ENCODE measurements at places on chromosomes 16 and 17. TPM values are rescaled to one million over a fixed set of nuclear protein-coding genes. Genes with fewer than 3 reads are reported as not detected.
A peak's percentile ranks its signal among the peaks of the same experiment; 100 is the strongest.

DNA sequence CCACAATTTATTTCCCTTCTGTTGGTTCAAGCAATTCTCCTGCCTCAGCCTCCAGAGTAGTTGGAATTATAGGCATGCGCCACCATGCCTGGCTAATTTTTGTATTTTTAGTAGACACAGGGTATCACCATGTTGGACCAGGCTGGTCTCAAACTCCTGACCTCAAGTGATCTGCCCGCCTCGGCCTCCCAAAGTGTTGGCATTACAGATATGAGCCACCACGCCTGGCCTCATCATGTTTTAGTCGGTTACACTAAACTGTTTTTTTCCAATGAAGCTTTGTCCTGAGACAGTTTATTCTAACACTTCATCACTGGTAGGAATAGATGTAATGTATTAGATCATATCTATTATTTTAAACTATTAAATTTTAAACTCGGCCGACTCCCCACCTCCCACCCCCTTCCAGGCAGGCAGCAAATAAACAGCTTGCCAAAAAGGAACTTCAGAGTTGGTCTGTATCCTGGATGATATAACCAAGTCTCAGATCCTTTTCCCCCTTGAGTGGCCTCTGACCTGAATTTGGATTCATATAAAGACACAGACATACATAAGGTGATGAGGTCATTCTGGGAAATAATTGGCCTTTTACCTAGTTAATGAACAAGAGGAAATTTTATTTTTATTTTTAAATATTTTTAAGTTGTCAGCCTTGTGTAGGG is 18.4 kb upstream of the CORO6 start:
- DNase-seq, result no peak

DNA sequence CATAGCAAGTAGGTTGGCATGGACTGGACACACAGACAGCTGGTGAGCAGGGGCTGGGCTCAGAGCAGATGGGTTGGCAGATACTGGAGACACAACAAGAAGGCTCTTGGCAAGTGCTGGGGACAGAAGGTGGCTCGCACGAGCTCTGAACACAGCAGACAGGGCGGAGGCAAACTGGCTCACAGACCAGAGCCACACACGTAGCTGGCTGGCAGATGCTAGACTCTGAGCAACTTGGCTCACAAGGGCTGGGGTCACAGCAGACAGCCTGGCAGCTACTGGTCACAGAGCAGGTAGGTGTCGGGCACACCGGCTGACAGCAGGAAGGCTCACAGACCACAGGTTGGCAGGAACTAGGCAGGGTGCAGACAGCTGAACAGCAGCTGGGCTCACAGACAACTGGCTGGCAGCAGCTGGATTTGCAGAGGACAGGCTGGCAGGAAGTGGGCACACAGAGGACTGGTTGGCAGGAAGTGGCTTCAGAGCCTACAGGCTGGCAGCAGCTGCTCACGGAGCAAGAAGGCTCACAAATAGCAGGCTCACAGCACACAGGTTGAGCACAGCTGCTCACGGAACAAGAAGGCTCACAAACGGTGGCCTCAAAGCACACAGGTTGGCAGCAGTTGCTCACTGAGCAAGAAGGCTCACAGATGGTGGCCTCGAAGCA is 725 bp downstream of the KRTAP16-1 start:
- DNase-seq, result no peak

DNA sequence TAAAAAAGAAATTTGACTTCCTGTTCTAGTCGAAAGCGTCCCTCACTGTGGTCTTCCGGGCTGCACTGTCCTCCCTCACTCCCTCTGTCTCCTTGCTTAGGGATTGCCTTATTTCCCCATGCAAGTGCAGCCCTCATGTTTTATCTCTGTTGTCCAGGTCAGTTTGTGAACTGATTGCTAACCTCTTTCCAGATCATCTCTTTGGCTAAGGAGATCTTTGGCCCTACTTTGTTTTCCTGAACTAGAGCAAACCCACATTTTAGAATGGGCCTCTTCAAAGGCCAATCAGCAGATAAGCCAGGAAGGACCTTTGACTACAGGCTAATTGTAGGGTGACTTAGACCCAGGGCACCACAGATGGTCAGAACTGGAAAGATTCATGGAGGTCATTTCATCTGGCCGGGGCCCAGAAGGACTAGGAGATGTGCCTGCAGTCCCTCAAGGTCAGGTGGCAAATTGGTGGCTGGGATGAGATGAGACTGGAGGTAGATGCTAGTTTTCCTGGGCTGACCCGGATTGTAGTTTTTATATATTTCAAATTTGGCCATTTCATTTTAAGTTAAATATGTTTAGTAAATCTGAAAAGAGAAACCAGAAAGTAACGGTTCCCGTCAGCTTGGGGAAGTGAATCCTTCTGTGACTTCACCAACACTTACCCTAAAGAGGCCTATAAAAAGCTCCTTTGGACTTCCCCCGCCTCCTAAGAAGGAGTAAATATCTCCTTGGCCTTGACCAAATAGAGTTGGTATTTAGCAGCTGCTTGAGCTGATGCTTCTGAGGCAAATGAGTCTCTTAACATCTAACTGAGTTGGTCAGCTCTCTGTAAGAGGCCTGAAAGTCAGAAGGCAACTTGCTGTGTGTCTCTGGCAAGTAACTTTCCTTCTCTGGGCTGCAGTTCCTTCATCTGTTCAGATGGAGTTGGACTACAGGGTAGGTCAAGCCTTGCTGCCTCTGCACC is 6.2 kb upstream of the SLC25A19 start:
- no peak for DNase-seq

- no peak for DNase-seq
These were observed 92.3 kb downstream of the WNT3 start for GRCh38 chr17:46726206-46726605.

DNA sequence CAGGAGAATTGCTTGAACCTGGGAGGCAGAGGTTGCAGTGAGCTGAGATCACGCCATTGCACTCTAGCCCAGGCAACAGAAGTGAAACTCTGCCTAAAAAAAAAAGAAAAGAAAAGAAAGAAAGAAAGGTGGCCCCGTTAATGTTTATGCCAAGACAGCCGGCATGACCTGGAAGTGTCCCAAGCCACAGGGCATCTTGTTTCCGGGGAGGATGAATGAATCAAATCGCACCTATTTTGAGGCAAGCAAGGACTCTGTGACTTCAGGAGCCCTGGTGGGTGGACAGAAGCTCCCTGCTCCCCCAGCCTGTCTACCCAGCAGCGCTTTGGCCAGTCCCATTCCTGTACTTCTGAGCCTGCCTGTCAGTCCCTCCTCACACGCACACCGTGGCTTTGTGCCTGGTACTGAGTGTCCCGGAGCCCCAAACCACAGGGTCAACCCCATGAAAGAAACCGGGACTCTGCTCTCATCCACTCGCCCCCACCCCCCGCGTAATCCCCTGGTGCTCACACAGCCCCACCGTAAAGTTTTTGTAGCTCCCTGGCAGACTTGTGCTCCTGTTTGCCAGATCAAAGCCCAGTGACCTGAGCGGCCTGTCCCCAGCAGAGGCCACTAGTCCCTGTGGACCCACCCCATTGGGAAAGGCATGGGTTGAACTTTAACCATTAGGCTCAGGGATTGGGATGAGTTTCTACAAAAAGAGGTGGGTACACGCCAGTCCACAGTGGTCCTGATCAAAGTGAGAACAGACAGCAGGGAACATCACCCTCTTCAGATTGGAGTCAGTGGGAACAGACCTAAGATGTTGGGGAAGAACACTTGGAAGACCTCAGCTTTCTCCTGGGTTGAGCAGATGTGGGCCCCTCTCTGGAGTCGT is 19.3 kb downstream of the CD2BP2 start:
- peak; percentile 46 for DNase-seq

DNA sequence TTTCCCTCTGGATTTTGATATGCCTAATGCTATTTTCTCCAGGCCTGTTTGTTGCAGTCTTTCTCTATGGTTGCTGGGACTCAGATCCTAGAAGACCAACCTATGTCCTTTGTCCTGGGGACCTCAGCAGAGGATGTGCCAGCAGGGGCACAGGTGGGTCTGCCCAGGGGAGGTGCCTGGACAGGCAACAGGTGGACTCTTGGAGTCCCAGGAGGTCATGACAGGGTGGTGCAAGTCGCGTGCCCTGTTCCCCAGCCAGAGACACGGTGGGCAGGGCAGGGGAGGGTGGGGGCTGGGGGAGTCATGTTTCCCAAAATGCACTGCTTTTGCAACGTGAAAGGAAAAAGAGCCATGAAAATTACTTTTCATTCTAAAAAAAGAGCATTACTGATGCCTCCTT is 26.3 kb upstream of the PLLP start:
- DNase-seq, result no peak

DNA sequence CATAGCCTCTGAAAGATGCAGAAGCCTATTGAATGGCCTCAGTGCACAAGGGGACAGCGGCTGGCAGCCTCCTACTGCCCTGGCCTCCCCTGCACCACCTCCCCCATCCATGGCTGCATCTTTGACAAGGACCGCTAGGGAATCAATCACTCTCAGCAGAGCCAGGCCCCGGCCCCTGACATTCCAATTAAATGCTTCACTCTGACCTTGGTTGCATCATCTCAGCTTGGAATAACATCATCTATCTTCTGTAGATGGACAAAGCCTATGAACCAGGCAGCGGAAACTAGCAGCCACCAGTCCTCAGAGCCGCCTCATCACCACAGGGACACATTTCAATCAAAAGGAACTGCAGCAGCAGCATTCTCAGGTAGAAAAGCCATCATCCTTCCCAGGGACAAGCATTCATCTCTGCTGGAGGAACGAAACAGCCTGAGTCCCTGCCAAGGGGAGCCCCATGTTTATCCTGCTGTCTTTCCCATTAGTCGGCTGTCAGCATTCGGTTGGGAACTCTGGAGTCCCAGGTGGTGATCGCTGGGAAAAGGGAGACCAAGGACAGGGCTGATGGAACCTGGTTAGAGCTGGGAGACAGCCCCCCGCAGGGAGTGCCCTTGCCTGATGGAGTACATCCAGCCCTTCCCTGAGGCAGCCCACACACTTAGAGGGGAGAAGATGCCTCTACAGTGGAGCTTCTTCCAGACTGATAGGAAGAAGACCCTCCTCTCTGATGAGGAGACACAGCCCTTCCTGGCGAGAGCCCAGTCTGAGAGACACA is 11.5 kb upstream of the TMEM132E start:
- DNase-seq, result no peak

DNA sequence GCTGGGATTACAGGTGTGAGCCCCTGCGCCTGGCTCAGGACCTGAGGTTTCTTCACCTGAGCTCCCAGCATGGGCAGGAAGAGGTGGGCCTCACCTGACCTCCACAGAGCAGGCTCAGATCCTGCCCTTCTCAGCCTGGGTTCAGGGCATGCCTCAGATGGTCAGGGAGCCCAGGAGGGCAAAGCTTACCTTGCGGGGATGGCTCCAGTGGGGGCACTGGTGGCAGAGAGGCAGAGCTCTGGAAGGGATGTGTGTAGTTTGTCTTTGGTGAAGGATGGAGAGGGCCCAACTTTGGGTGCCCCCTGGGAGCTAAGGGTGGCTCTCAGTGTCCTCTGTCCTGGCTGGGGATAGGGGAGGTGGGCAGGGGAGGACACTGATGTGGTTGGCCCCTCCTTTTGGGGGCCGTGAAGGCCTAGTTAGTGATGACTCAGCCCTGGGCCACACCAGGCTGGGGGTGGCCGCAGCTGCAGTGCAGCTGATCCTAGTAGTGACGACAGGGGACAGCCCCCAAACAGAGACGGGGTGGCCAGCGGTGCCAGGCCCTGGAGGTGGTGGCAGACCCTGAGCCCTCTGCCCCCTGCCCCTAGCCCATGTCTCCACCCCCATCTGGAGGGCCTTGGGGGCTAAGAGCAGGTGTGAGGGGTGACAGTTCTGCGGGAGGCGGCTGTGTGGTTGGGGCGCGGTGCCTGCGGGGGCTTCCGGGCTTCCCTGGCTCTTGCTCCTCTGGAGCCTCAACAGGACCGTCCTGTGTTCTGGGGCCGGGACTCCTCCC is 5.8 kb downstream of the NHERF2 start:
- no peak for DNase-seq

DNA sequence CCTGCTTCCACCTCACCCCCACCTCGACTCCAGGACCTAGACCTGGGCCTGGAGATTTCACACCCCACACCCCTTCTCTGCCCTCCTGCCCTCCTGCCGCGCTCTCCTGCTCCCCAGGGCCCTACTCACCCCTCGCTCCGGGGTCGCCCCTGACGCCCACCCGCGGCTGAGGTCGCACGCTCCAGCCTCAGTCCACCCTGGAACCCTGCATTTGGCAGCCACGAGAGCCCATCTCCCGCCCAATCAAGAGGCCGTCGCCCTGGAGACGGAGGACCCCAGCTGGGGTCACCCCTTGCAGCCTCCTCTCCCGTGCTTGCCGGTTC is 16.1 kb downstream of the TLE7 start:
- no peak for DNase-seq

- no peak for DNase-seq
These were observed 8.4 kb downstream of the C1QBP start for GRCh38 chr17:5430413-5430999.

DNA sequence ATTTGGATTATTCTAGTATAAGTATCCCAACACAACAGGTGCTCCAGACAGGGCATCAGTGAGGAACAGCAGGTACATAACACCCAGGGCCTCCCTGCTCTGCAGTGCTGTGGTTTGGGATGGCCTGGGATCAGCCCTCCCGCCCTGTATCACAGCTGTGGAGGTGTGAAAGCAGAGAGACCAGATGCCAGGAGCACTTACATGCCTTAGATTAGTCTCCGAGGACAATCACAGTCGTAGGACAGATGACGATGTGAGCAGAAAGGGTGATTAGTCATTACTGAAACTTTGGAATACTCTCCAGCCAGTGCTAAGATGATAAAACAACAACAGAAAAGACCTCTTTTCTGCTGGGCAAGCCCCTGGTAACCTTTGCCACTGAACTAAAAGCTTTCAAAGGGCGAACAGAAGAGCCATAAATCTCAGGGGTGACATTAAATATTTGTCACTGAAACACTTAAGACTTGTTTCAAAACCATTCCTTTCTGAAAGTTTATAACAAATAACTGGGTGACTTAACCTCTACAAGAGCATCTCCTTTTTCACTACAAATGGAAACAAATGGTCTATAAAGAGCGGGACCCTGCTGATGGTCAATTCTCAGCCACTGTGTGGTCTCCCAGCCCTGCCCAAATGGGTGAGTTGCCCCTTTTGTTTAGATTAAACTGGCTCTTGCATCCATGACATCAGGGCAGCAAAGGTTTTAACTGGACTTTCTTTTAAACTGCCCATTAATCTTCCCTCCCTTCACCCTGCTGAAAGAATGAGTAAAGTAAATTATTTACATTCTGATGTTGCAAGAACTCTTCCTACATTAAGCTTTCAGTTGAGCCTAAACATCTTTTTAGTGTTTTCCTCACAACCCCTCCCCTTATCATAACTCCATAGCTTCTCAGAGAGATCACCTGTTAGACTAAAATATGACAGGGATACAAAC is 183.1 kb upstream of the COX10 start:
- no peak for DNase-seq

- peak; percentile 86 for DNase-seq
These were observed 57.9 kb upstream of the MAF start for GRCh38 chr16:79658301-79659033.

DNA sequence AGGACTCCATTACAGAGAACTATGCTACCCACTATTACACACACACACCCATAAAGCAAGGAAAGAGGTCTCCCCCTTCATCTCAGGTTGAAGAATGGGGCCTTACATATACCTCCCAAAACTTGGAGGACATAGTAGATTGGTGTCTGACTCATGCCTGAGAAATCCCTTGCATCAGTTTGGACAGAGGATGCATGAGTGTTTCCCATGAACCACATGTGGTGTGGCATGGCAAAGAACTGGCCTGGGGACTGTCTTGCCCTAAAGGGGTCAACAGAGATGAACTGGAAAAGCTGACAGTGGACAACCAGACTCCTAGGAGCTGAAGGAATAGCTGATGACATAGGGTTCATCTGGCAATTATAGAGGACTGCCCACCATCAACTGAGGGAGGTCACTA is 54.0 kb downstream of the DYNLRB2 start:
- no peak for DNase-seq

The RNF227 gene
- polyA plus RNA-seq, result 5.7 TPM

The BRIP1 gene
- 2.7 TPM for polyA plus RNA-seq

The TRPV3 gene
- polyA plus RNA-seq, result 9.4 TPM

The KRT16 gene
- 1,851 TPM for polyA plus RNA-seq

The RCVRN gene
- not detected for polyA plus RNA-seq

Data from keratinocyte (primary cell).